MV-4-11 (cell line): ENCODE measurements at places on chromosomes 5 and 9.

- no peak for DNase-seq
Observed at GRCh38 chr9:79431019-79431679, 140.6 kb upstream of the TLE4 start.

DNA sequence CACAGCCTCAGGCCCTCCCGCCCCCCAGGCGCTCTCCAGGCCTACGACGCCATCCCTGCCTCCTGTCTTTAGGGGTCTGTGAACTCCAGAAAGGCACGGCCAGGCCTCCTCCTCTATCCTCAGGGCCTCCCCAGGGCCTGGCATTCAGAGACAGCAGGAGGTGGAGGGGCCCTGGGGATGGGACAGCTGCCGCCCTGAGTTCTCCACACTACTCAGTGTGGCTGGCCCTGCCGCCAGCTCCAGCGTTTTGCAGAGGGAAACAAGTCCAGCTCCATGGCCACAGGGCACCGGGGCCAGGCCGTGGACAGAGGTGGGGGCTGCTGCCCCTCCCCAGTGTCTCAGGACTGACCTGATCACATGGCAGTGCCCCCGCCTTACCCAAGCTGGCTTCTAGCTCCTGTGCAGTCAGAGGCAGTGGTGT, 16.4 kb downstream of the SH3GLB2 start:
- DNase-seq, result no peak

GRCh38 chr9:135056541-135056940, 30.9 kb upstream of the OLFM1 start:
- no peak for DNase-seq

DNA sequence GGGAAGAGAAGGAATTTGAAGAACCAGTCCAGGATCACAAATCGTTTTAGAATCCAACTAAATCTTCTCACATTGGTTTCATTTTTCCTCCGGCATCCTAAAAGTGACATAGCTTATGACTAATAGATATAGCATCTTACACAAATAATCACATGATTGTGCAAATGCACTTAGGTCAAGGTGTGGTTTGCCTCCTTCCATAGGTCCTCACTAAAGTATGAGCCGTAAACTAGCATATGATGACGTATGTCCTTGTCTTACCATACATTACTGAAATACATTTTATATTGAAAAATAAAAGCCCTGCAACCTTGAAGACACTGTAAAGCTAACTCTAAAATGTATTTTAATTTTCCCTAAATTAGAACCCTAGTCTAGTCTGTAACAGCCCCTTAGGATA, 362.7 kb upstream of the ADAMTS16 start:
- DNase-seq, result no peak

GRCh38 chr5:140110646-140110957, 3.3 kb upstream of the PURA start:
- no peak for DNase-seq

DNA sequence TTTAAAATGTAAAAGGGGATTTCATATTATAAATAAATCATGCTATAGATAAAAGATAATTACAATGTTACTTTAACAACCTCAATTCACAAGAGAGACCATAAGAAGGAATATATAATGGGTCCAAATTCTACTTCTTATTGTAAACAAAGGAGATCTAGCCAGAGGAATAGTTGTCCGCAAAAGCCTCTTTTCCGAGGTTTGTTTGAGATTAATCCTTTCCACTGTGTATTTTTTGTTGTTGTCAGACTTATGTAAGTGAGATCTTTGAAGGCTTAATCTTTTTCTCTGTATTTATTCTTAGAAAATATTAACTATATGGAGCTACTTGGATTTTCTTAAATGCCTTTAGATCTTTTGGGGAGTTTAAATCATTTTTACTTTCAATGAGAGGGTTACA, 1299.3 kb upstream of the WWC1 start:
- no peak for DNase-seq

DNA sequence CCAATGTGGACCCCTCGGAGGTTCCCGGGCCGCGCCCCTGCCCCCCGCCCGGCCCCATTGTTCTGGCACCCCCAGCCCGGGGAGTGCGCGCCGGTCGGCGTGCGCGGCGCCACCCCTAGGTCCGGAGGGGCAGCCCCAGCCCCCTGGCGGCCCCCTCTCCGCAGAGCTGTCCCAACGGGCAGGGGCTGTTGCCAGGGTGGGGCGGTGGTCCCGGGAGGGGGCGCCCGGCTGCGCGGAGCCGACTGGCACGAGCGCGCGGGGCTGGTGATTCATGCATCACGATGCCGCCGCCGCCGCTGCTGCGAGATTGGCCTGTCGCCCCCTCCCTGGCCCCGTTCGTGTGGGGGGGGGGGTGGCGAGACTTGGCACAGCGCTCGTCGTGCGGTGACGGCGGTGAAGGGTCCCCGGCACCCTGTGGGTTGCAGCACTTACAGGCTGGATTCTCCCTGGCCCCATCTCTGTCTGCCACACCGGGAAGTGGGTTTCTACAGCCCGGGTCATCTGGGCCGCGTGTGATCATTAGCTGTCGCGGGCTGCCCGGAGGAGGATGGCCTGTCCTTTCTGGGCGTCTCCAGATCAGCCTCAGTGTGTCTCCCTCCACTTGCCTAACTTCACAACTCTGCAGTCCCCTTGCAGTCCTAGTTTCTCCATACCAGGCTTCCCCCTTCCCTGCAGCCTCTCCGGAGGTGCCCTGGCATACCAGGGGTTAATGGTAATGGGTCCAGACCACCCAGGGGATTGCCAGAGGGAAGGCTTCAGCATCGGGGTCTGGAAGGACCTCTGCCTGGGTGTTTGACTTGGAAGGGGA, 858 bp downstream of the NCS1 start:
- DNase-seq, result peak; percentile 16

- DNase-seq, result no peak
Observed at GRCh38 chr5:54187694-54188093, 122.7 kb downstream of the ARL15 start.

DNA sequence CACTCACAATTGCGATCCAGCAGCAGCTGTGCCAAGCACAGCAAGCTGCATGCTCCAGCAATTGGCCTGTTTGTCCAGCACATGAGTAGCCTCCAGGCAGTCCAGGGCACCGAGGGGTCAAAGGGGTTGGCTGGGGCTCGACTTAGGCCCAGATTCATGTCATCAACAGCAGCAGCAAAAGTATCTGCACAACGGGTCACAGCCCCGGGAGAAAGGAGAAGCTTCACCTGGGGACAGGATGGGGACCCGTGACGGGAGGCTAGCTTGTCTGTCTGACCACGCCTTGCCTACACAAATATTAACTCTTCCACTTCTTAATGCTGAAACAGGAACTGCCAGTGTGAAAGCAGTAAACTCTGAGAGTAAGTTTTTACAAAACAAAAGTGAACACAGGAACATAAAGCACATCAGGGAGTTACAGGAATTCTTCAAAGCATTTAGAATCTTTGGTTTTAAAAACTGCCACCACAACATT, 191.2 kb downstream of the PIK3R1 start:
- peak; percentile 21 for DNase-seq

DNA sequence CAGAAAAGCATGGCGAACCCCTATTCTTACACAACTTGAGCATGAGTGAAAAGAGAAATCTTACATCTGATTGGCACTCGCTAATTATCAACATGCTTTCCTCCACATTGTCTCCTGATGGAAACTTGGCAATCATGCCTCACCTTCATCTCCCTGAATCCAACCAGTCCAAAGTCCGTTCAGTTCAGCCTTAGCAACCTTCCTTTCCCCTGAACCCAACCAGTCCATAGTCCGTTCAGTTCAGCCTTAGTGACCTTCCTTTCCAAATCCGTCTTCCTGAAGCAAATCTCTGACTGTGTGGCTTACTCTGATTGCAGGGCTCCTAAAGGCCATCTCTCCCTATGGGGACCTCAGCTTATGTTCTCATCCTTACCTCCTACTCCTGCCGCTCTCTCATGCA, 538.3 kb upstream of the CLINT1 start:
- DNase-seq, result no peak

DNA sequence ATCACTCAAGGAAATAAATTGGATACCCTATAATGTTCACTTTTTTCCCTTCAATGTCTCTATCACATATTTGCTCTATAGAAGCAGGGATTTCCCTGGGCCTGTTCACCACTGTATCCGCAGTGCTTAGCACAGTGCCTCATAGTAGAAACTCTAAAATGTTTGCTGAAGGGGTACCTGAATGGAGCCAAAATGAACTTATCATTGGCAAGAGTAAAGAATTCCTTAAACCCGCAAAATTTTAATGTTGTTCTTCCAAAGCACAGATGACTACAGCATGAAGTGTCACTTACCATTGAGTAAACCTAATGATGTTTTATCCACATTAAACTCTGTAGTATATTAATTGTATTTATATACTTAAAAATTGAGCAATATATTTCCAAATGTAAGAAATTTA, 96.1 kb downstream of the JAKMIP2 start:
- DNase-seq, result no peak

DNA sequence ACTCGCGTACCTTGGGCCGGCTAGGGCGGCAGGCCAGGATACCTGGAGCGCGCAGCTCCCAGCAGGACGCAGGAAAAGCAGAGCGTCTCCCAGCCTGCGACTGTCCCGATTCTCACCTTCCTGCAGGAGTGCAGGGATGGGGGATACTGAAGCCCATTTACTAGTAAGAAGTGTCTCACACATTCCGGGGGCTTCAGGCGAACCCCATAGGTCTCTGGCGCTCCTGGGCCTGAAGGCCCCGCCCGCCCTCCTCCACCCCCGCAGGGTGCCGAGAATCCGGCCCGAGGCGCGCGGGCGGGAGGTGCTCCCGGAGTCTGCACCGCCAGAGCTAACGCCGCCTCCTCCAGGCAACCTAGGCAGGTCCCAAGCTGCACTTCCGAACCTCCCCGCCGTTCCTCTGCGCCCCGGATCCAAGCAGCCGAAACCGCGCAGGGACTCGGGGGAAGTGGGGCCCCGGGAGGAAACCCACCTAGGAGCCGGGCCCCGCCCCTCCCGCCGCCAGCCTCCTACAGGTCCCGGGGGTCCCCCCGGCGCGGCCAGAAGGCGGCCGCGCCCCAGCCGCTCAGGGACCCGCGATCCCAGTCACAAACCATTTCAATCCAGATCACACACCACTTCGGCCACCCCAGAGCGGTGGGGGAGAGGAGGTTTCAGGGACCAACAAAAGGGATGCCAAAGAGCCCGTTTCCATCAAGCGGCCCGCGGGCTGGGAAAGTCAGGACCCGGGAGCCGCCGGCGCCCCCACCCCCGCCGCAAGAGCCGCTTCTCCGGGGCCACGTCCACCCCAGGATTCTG, 1.2 kb downstream of the ROR2 start:
- DNase-seq, result no peak
